Peyer's patch (tissue), 4 donors: ENCODE measurements at places on chromosomes 3 and 15.
A peak's percentile ranks its signal among the peaks of the same experiment; 100 is the strongest.

DNA sequence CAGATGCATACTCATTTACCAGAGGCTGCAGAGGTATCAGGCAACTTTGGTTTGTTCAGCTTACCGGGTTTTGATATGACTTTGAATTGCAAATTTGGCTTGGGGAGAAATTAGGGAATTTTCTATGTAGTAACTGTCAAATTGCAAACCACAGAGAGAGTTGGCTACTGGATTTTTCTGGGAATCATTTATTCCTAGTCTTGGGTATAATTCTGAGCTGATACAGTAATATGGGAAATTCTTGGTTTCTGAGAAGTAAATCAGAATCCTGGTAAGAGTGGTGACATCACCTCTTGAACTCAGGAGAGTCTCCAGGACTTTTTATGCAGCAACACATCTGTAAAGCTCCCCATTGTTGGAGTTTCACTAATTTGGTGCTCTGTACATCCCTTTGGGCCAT is 39.0 kb downstream of the GAP43 start:
- DNase-seq = no peak
- no peaks in the 10 kb centered on the region for H3K36me3 ChIP-seq
- H3K4me1 ChIP-seq = no peaks in the 10 kb centered on the region
- no peaks in the 10 kb centered on the region for H3K27me3 ChIP-seq

DNA sequence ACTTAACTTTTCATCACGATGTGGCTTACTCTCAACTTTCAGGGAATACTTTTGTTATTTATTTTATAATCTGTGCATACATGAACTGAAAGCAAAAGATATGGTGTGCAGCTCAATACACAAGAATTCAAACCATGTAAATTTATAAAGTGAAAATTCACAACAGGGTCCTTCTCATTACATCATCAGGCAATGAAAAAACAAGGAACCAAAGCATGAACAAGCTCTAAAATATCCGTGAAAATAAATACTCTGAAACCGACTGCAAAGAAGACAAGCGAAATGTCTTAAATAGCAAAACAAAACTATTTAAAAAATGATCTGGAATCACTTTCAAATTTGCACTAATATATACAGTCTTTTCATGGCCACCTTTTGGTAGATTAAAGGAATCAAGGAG is 28.9 kb downstream of the GNB5 start:
- DNase-seq = no peak
- no peaks in the 10 kb centered on the region for H3K27me3 ChIP-seq
- H3K27ac ChIP-seq = no peak overlapping the region
- no peaks in the 10 kb centered on the region for H3K4me1 ChIP-seq
- H3K36me3 ChIP-seq = no peaks in the 10 kb centered on the region

DNA sequence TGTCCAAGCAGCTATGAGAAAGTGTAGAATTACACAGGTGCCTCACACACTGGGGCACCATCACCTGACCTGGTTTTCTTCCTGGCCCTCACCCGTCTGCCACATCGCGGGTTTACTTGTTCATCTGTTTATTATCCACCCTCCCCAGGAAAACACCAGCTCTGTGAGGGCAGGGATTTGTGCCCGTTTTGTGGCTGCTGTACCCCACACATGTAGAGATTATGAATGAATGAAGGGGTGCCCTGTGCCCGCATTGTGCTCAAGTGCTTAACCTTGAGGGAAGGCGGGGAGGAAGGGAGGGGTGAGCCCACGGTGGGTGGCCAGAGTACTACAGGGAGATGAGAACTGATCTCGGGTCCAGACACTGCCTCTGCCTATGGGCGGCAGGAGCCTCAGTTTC is 108.4 kb downstream of the WNT7A start:
- H3K27ac ChIP-seq = no peak overlapping the region
- no peak for DNase-seq
- H3K4me1 ChIP-seq = no peaks in the 10 kb centered on the region
- H3K36me3 ChIP-seq = no peaks in the 10 kb centered on the region
- no peak overlapping the region for H3K4me3 ChIP-seq

DNA sequence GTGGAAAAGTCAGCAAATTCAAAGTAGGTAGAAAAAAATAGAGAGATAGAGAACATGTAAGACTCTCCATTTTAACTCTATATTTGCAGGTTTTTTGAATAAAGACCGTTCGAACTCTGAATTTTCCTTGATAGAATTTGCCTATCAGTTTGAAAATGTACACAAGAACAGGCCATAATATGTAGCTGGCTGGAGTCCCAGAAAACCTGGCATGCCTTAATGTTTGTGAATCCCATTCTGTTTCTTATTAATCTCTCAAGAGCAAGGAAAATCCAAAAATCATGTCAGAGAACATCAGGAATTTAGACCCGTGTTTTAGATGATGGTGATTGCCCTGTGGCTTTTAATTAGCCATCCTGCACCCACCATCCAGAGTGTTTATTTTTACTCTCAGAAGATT is 7.2 kb upstream of the CFAP161 start:
- H3K4me3 ChIP-seq = no peak overlapping the region
- H3K36me3 ChIP-seq = no peaks in the 10 kb centered on the region
- H3K27ac ChIP-seq = no peak overlapping the region
- no peak for DNase-seq
- no peaks in the 10 kb centered on the region for H3K4me1 ChIP-seq

- H3K4me3 ChIP-seq = no peak overlapping the region
- no peak overlapping the region for H3K27ac ChIP-seq
- no peaks in the 10 kb centered on the region for H3K4me1 ChIP-seq
Observed at GRCh38 chr3:37864904-37865303, 3.2 kb downstream of the CTDSPL start.

- peak; percentile 72 for DNase-seq
- H3K4me3 ChIP-seq = no peak overlapping the region
- H3K27me3 ChIP-seq = no peaks in the 10 kb centered on the region
- no peaks in the 10 kb centered on the region for H3K36me3 ChIP-seq
Observed at GRCh38 chr3:177300039-177300833, 103.0 kb upstream of the TBL1XR1 start.

- no peaks in the 10 kb centered on the region for H3K27me3 ChIP-seq
- DNase-seq = no peak
Observed at GRCh38 chr15:64703632-64703959, 71.8 kb downstream of the RBPMS2 start.

DNA sequence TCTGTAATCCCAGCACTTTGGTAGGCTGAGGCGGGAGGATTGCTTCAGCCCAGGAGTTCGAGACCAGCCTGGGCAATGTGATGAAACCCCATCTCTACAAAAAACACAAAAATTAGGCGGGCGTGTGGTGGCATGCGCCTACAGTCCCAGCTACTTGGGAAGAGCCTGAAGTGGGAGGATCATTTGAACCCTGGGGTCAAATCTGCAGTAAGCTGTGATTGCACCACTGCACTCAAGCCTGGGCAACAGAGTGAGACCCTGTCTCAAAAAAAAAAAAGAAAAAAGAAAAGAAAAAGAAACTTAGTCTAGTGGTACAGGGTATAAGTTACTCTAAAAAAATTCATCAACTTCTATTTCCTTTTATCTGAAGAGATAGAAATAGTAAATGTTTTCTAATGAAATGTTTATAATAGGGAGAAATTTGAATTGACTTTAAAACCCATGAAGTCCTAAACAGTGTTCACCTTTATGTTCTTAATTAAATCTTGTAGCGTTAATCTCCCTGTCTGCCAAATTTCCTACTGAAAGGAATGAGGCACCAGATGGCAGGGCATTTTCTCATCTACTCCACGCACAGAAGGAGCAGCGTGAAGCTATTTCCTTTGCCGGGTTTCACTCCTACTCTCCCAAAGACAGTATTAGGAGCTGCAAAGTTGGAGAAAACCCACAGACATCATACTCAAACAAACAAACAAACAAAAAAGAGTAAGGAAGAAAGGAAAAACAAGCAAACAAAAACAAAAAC is 1.9 kb downstream of the PCLAF start:
- no peaks in the 10 kb centered on the region for H3K4me1 ChIP-seq
- no peak for DNase-seq
- no peak overlapping the region for H3K4me3 ChIP-seq
- no peaks in the 10 kb centered on the region for H3K27me3 ChIP-seq
- H3K27ac ChIP-seq = no peak overlapping the region

DNA sequence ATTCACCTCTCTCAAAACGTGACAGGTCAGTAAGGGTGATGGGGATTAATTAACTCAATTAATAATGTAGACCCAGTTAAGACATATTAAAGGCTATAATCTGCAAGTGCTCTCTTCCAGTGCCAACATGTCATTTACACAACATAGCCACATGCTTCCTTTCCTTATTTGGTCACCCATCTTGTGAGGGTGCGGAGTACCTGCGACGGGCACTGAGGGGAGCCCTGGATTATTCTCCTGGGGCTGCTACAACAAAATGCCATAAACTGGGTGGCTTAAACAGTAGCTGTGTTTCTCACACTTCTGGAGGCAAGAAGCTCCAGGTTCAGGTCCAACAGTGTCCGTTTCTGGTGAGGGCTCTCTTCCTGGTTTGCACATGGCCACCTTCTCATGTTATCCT is 157.4 kb upstream of the LRTM1 start:
- H3K4me3 ChIP-seq = no peak overlapping the region
- DNase-seq = no peak
- H3K36me3 ChIP-seq = no peaks in the 10 kb centered on the region
- H3K4me1 ChIP-seq = no peaks in the 10 kb centered on the region

GRCh38 chr3:157414861-157415260 is 21.8 kb upstream of the PTX3 start:
- H3K27me3 ChIP-seq = no peaks in the 10 kb centered on the region
- no peaks in the 10 kb centered on the region for H3K36me3 ChIP-seq
- no peak overlapping the region for H3K27ac ChIP-seq
- H3K4me3 ChIP-seq = no peak overlapping the region
- no peak for DNase-seq
- no peaks in the 10 kb centered on the region for H3K4me1 ChIP-seq

GRCh38 chr3:129533406-129533805 is 5.0 kb downstream of the RHO start:
- no peaks in the 10 kb centered on the region for H3K4me1 ChIP-seq
- no peak for DNase-seq
- no peaks in the 10 kb centered on the region for H3K36me3 ChIP-seq
- H3K27me3 ChIP-seq = no peaks in the 10 kb centered on the region
- no peak overlapping the region for H3K27ac ChIP-seq
- no peak overlapping the region for H3K4me3 ChIP-seq

DNA sequence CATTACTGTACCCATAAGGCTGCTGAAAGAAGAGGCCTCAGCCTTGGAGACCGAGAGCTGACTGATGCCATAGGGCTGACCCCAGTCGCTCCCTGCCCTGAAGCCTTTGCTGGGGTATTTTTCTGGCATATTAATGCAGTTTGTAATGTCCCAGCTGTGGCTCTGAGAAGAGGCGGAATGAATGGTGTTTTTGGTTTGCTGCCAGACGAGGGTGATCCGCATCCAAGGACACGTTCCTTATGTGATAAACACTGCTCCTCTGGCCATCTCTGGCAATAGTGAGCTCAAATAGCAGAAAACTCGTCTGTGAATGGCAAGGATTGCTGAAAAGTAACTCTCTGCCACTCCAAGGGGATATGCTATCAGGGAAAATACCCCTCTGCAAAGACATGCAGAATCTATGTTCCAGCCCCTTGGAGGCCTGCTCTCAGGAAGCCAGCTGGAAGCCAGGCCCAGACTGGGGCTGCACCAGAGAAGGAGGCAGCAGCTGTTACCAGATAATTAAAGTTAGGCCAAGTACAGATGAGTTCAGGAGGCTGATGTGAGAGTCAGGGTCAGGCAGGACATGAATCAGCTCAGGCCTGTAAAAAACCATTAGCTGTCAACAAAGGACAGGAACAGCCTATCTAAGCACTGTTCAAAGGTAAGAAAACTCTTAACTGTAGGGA is 28.9 kb upstream of the KLHL6 start:
- DNase-seq = no peak
- no peaks in the 10 kb centered on the region for H3K4me1 ChIP-seq
- H3K36me3 ChIP-seq = no peaks in the 10 kb centered on the region
- H3K4me3 ChIP-seq = no peak overlapping the region
